Gastroesophageal sphincter (tissue), 4 donors: ENCODE measurements at places on chromosomes 11 and 22.

DNA sequence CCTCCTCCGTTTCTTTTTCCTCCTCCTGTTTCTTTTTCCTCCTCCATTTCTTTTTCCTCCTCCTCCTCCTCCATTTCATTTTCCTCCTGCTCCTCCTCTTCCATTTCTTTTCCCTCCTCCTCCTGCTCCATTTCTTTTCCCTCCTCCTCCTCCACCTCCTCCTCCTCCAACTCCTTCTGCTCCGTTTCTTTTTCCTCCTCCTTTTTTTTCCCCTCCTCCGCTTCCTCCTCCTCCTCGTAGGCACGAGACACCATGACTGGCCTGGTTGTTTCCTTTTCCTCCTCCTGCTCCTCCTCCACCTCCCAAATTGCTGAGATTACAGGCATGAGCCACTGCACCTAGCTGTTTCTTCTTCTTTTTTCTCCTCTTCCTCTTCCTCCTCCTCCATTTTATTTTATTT lies 25.6 kb upstream of the DRICH1 start:
- ATAC-seq: no peak

DNA sequence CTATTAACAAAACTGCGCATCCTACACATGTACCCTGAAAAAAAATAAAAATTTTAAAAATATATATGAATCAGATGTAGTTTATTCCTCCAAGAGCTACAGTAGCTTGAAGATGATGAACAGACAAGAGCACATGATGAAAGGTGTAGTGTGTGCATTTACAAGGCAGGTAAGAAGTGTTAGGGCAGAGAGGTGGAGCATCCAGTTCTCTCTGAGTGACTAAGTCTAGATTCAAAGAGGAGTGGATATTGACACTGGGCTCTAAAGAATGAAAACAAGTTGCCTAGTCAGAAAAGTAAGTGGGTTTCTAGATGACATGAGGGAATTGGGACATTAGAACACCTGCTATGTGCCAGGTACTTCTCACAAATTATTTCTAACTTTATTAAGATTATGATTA lies 76.0 kb upstream of the CARD18 start:
- ATAC-seq: no peak

- ATAC-seq: no peak
Observed at GRCh38 chr11:1476940-1477736, 9.4 kb downstream of the MOB2 start.

GRCh38 chr11:123719452-123719851 lies 22.0 kb downstream of the ZNF202 start:
- no peak for ATAC-seq

GRCh38 chr11:118842369-118842768 lies 41.3 kb upstream of the CXCR5 start:
- peak; percentile 51 for ATAC-seq

- no peak for ATAC-seq
Observed at GRCh38 chr11:84295815-84296214, 1009.6 kb upstream of the CCDC90B start.
